Kidney (tissue), 22 donors: ENCODE measurements at places on chromosomes 5 and 9. TPM values are rescaled to one million over a fixed set of nuclear protein-coding genes. Genes with fewer than 3 reads are reported as not detected.

- H3K4me3 ChIP-seq = no peak overlapping the region
- H3K36me3 ChIP-seq = no peaks in the 10 kb centered on the region
- no peak for DNase-seq
- H3K4me1 ChIP-seq = no peaks in the 10 kb centered on the region
These were observed 9.3 kb upstream of the EDIL3 start for GRCh38 chr5:84393969-84394368.

- peak overlapping the region; percentile 23 for H3K27ac ChIP-seq
- no peaks in the 10 kb centered on the region for H3K27me3 ChIP-seq
- H3K36me3 ChIP-seq = no peaks in the 10 kb centered on the region
- no peak for DNase-seq
- H3K4me1 ChIP-seq = peaks cover 3% of the 10 kb centered on the region
- no peak overlapping the region for H3K4me3 ChIP-seq
These were observed 12.1 kb downstream of the RGS14 start for GRCh38 chr5:177369645-177370440.

- peaks cover 6% of the 10 kb centered on the region for H3K4me1 ChIP-seq
- peaks cover 15% of the 10 kb centered on the region for H3K27me3 ChIP-seq
- H3K27ac ChIP-seq = no peak overlapping the region
- H3K36me3 ChIP-seq = no peaks in the 10 kb centered on the region
These were observed 26.2 kb downstream of the LHX2 start for GRCh38 chr9:124037790-124038189.

DNA sequence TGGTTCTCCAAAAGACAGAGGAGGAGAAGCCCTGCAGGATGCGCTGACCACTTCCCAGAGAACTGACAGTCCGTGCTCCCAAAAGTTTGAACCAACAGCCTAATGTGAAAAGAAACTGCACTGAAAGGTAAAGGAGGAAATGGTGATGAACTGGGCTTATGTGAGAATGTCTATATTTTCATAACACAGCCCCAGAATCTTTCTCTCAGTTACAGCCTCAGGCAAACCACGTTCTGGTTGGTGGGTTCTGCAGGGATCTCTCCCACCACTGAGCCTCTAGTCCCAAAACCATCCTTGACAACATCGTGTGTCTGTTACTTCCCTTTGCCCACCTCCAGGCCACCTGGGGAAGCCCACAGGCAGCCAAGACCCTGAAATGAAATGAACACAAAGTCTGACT is 23.9 kb downstream of the SPARC start:
- H3K27ac ChIP-seq = peak overlapping the region; percentile 45
- peaks cover 2% of the 10 kb centered on the region for H3K36me3 ChIP-seq
- H3K4me3 ChIP-seq = no peak overlapping the region
- no peaks in the 10 kb centered on the region for H3K27me3 ChIP-seq
- no peak for DNase-seq
- H3K4me1 ChIP-seq = peaks cover 35% of the 10 kb centered on the region

DNA sequence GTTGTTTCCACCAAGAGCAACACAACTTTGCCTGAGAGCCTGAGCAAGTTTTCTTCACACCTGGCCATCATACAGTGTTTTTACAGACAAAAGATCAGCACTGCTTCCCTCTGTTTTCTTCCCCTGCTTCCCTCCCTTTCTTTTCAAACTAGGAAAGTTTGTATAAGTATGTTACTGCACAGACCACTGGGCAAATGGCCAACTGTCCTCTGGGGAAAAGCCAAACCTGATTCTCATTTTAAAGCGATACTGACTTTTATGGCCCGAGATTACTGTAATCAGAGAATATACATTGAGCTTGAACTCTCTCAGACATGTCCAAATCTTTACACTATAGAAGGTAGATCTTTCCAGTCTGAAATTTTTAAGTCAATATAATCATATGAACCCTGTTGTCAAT is 415.0 kb downstream of the NFIB start:
- DNase-seq = peak; percentile 41
- H3K36me3 ChIP-seq = no peaks in the 10 kb centered on the region
- H3K4me1 ChIP-seq = no peaks in the 10 kb centered on the region
- H3K27ac ChIP-seq = no peak overlapping the region

GRCh38 chr5:158691631-158692255 is 408.0 kb downstream of the EBF1 start:
- H3K36me3 ChIP-seq = no peaks in the 10 kb centered on the region
- no peak overlapping the region for H3K27ac ChIP-seq
- no peaks in the 10 kb centered on the region for H3K4me1 ChIP-seq
- DNase-seq = no peak

DNA sequence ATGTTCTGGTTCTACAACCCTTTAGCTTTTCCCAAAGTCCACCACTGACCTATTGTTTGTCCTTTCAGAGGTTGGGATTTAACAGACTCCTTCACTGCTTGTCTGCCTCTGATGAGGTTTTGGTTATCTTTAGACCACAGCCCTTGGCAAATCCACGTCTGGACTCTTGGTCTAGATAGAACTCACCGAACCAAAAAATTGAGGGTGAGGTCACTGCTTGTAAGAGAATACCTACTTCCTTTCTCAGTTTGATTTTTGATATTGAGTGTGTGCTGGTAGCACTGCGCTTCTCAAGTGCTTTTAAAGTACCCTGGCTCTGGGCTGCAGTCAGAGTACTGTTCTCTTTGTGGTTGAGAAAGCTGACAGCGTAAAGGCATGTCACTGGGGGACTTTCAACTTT is 61.7 kb downstream of the JMY start:
- no peaks in the 10 kb centered on the region for H3K27me3 ChIP-seq
- DNase-seq = no peak
- peaks cover 24% of the 10 kb centered on the region for H3K36me3 ChIP-seq
- no peak overlapping the region for H3K4me3 ChIP-seq
- H3K27ac ChIP-seq = no peak overlapping the region
- H3K4me1 ChIP-seq = no peaks in the 10 kb centered on the region

DNA sequence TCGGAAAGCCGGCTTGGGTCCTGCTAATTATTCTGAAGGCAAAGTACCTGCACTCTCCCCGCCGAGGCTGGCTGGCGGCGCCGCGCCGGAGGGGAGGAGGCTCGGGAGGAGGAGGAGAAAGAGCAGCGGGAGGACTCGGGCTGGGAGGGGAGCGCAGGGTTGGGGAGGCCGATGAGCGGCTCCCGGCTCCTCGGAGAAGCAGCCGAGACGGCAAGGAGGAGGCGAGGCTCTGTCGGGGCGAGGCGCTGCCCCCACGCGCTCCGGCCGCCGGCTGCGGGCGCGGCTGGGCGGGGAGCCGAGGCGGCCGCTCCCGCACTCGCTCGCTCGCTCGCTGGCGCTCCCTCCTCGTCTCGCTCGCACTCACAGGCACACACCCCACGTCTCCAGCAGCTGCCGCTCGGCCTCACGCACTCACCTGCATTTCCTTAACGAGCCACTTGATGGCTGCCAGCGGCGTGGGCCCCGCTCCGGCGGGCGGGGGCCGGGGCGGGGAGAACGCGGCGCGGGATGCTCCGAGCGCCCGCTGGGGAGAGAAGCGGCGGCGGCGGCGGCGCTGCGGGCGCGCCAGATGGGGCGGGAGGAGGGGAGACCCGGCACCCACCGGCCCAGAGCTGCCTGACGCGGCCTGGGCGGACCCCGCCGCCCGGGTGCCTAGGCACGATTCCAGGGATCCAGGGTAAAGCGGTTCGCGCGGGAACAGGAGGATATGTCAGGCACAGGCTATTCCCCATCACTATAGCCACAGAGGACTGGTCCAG is at the start of gene PTPRD:
TSS of gene PTPRD (minus strand) at position 362 of the 758 bp plus-strand sequence.
- H3K4me3 ChIP-seq = peak within 1 kb of the TSS; percentile 24
- H3K36me3 ChIP-seq = no peaks in the 10 kb centered on the region
- DNase-seq = peak; percentile 76
- no peaks in the 10 kb centered on the region for H3K4me1 ChIP-seq
- peaks cover 24% of the 10 kb centered on the region for H3K27me3 ChIP-seq
- no peak within 1 kb of the TSS for H3K27ac ChIP-seq

Gene TERT
- total RNA-seq = 0.91 TPM

Gene DPYSL3
- total RNA-seq = 19.1 TPM

Gene EDIL3
- total RNA-seq = 32.8 TPM

Gene FOXD4L3
- not detected for total RNA-seq

Gene BARX1
- total RNA-seq = not detected

Gene PCDHGB3
- 4.4 TPM for total RNA-seq

GRCh38 chr5:138177941-138178515 is 402 bp downstream of the BRD8 start:
- H3K36me3 ChIP-seq = peaks cover 9% of the 10 kb centered on the region
- peak overlapping the region; percentile 86 for H3K27ac ChIP-seq
- no peaks in the 10 kb centered on the region for H3K4me1 ChIP-seq
- peak overlapping the region; percentile 99 for H3K4me3 ChIP-seq

DNA sequence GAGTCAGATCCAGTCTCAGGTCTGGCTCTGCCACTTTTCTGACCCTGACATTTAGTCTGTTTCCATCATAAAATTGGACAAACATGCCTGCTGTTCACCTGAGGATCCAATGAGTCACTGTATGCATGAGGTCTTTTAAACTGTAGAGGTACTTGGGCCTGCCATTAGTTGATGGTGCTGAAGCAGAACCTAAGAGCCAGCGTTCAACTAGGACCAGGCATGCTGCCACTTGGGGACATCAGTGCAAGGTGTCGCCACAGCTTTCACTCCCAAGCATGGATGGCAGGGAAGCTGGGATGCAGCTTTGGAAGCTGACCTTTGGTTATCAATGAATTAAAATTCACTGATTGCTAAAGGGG is 37.1 kb downstream of the NEUROG1 start:
- peaks cover 3% of the 10 kb centered on the region for H3K27me3 ChIP-seq
- H3K27ac ChIP-seq = no peak overlapping the region
- no peak for DNase-seq
- no peak overlapping the region for H3K4me3 ChIP-seq

Gene ARL14EPL
- not detected for total RNA-seq

Gene GABRA6
- not detected for total RNA-seq

Gene EQTN
- 1.4 TPM for total RNA-seq

DNA sequence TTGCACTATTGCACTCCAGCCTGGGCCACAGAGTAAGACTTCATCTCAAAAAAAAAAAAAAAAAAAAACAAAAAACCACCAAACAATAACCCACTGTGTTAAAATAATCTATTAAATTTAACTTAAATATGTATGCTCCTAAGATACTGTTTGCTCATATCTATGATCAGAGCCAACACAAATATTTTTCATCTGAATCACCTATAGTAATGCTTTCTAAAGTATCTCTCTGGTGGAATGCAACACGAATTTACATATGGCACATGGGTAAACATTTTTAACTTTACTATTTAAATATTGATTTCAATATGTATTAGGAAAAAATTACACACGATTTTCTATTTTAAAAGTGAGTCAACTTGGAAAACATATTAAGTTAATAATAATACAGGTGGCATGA is 196.4 kb downstream of the RFX3 start:
- H3K27me3 ChIP-seq = no peaks in the 10 kb centered on the region
- no peaks in the 10 kb centered on the region for H3K4me1 ChIP-seq
- no peak for DNase-seq

GRCh38 chr5:149521739-149522685 is 29.2 kb downstream of the CSNK1A1 start:
- no peak overlapping the region for H3K4me3 ChIP-seq
- no peak for DNase-seq
- H3K27ac ChIP-seq = no peak overlapping the region

DNA sequence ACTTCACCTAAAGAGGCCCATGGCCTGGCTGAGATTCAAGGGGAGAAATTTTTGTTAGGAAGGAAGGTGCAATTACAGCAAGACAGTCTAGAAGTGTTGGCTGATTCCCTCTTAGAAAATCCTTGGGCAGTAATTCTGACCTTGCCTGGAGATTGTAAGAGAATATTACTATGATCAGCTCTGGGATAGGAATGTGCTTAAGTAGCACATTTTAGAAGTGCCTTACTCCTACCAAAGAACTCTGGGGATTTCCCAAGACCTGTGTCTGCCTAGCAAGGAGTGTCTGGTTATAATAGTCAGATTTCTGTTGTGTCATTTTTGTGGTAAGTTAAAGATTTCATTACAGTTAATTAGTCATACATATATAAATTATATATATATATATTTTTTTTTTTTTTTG is 52.3 kb downstream of the NLN start:
- no peaks in the 10 kb centered on the region for H3K27me3 ChIP-seq
- H3K36me3 ChIP-seq = no peaks in the 10 kb centered on the region
- H3K27ac ChIP-seq = no peak overlapping the region
- H3K4me3 ChIP-seq = no peak overlapping the region
- DNase-seq = no peak

GRCh38 chr5:21152611-21153010 is 1164.6 kb upstream of the CDH18 start:
- H3K27ac ChIP-seq = no peak overlapping the region
- no peak overlapping the region for H3K4me3 ChIP-seq
- H3K36me3 ChIP-seq = no peaks in the 10 kb centered on the region
- no peaks in the 10 kb centered on the region for H3K27me3 ChIP-seq
- no peaks in the 10 kb centered on the region for H3K4me1 ChIP-seq
- peak; percentile 8 for DNase-seq

Gene FBP2
- total RNA-seq = not detected

Gene IFNA6
- total RNA-seq = not detected

DNA sequence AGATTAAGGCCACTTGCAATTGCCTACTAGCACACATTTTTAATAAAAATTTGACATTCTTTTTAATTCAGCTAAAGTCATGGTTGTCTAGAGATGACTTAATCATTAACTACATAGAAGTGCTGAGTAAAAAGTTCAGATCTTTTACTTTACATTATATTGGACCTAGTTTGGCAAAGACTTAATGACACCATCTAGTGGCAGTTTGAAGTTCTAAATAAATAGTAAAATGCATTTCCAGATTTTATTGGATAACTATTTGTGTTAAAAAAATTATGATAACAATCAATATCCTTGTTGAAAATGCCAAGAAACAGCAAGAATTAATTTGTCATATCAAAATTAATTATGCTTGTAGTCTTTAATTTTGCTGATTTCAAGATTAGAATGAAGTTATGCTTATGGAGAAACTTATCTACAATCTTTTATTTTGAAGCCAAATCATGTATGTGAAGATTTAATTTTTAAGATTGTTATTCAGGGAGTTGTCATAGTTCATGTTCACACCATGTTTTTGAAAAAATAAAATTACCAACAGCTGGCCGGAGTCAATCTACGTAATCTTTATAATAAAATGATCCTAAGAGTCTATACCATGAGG is 69.6 kb upstream of the PJA2 start:
- H3K4me3 ChIP-seq = no peak overlapping the region
- DNase-seq = no peak
- H3K4me1 ChIP-seq = no peaks in the 10 kb centered on the region
- H3K36me3 ChIP-seq = no peaks in the 10 kb centered on the region
- no peak overlapping the region for H3K27ac ChIP-seq
- no peaks in the 10 kb centered on the region for H3K27me3 ChIP-seq

DNA sequence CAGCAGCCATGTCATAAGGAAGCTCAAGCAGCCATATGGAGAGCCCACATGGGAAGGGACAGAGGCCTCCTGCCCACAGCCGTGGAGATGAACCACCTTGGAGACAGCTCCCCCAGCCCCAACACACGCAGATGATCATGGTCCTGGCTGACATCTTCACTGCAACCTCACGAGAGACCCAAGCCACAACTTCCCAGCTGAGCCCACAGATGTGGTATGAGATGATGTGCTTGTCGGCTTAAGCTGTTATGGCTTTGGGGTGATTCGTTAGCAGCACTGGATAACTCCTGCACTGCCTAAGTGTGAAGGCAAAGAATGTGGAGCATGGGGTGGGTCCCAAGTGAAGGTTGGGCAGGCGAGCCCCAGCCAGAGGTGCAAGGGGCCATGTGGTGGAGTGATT is 163.4 kb downstream of the ERCC6L2 start:
- no peaks in the 10 kb centered on the region for H3K27me3 ChIP-seq
- no peaks in the 10 kb centered on the region for H3K36me3 ChIP-seq
- no peak for DNase-seq

Gene TMEM215
- total RNA-seq = not detected
